ENCODE measurements at places on chromosomes 2 and 18.

GRCh38 chr2:113251118-113251517 lies 27.6 kb downstream of the PAX8 start:
- DNase-seq, result no peak

GRCh38 chr18:62288665-62289008 lies 36.5 kb upstream of the TNFRSF11A start:
- no peak for DNase-seq

DNA sequence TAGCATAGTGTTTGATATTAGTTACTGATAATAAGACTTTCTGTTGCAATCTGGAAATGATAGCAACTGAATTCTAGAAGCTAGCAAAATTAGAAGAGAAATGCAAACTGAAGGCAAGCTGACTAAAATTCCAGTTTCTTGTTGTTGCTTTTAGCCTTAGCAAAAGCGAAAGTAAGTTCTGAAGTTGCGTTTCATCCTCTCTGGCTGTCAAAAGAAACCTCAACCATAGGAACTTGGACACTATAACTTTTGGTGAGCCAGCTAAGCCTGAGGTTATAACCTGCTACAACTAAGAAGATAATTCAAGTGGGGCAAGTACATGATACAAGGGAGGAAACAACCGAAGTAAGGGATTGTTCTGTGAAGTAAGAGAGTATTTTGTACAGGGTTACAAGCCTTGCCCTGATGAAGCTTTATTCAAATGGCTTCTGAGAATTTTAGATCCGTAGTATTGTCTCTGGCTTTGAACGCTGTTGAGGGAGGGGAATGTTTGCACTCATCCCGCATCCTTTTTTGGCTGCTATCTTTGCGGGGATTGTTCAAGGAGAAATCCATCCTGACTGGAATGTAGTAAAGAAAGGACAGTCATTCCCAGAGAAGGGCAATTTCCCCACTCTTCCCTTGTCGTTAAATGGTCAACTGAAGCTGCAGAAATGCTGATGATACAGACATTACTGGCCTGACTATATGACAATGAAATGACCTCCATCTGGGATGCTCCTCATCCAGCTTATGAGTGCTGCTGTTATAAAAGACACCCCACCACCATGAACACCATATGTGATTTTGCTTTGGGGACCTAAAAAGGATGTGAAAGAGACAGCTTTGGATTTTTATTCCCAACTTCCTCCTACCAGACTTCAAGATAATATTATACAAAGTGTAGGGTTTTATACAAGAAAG lies 7.0 kb upstream of the TMX3 start:
- no peak for DNase-seq

GRCh38 chr2:67002618-67003371 lies 394.3 kb upstream of the ETAA1 start:
- DNase-seq, result no peak

DNA sequence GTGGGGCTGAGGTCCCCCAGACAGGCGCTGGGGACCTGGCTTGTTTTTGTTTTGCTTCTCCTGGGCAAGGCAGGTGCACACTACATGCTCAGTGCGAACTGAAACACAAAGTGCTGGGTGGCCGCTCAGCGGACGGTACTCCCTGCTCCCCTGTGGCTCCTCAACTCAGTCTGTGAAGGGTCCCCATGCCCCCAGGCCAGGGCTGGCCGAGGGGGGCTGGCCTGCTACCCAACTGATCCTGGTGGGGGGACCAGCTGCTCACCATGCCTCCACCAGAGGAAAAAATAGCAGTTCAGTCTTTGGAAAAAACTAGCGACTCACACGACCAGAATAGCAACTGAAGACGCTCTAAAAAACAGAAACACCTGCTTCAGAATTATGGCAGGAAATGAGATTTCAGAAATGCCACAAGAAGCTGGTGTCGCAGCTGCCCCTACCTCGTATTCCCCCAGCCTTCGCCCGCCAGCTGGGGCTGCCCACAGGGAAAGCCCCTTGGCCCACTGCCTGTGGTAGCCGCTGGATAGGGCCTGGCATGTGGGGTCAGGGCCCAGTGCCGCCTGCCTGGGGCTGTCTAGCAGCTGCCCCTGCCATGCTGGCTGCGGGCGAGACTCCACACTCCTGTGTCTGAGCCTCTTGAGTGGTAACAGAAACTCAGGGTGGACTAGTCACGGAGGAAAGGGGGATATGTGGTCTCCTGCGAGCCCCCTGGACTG lies 43.7 kb downstream of the MEX3C start:
- peak; percentile 30 for DNase-seq

DNA sequence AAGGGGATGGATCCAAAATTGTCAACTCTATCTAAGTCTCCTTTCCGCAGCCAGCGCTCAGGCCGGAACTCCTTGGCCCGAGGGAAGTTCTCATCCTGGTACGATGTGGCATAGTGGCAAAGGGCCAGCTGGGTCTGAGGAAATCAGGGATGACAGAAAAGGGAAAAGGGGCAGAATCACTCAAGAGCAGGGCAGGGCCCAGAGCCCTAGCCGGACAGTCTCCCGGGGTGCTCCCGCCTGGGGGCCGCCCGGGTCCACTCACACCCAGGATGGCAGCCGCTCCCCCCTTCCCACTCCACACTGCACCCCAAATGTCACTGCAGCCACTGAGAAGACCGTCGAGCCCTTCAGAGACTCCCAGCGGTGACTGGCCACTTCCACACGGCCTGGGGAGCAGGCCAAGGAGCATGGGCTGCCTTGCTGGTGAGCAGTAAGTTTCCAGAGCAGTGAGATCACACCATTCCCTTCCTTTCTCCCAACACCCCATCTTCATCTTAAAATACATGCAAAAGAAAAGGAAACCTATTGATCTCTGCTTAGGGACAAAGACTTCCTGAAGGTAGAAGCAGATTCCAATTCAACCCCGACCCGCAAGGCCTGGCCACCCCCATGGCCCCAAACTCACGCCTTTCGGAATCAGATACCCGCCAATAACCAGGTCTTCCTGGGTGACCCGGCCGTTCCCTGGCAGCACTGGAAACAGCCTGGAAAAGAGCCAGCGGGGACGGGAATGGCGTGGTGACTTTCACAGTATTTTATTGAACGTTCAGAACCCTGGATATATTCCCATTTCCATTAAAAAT lies 26.7 kb downstream of the CYP27C1 start:
- DNase-seq, result no peak

DNA sequence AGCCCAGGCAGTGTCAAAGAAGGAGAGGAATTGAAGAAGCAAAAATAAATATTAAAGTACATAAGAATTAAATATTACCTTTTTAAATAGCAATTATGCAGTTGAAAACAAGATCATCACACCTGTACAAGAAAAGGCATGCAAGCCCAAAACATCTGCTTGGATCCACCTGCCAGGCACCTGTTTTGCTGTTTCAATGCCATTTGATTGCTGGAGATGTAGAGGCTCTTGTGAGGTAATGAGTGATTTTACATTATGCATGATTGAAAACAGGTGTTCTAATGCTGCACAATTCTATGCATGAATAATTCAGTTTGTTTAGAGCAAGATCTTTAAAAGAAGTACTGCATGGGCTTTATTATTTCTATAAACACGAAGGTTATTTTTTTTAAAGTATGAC lies 700.6 kb upstream of the ZEB2 start:
- no peak for DNase-seq

- DNase-seq, result no peak
Observed at GRCh38 chr2:120642646-120643045, 93.0 kb upstream of the GLI2 start.

All from stimulated activated CD8-positive, alpha-beta memory T cell treated with anti-CD3 and anti-CD28 coated beads, Interleukin-4, amount 100 ng/mL, for 1 hour (primary cell).